ENCODE measurements at places on chromosomes 1 and 21.

GRCh38 chr21:44353191-44353970 lies at the start of gene TRPM2:
TRPM2 (plus strand) TSS chr21:44353621; CDS start chr21:44353701, 80 bp downstream.
- DNase-seq = peak; percentile 58

DNA sequence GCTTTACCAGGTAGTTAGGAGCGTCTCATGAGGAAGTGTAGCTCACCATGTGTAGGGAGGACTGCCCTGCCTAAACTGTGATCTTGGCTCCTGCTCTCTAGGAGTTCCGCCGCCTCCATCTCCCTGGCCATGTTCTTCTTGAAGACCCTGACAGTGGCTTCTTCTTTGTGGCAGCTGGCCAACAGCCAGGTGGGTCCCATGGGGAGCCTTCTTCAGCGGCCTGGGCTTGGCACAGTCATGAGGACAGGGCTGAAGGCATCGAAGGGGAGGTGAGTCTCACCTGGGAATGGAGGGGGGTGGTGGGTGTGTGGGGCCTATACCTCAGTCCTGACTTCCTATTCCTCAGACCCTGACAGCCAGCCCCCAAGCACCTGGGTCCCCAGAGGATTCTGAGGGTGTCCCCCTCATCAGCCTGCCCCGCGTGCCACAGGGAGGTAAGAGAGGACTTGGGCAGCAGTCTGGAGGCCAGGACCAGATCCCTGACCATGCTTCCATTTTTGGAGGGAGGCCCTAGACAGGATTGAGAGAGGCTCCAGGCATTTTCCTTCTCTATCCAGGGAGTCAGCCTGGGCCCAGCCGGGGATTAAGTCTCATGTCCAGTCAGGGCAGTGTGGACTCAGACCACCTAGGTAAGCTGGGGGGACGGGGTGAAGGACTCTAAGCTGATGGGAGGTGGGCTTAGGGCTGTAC lies 21.4 kb downstream of the HYI start:
- no peak for DNase-seq

GRCh38 chr1:100528871-100529270 lies 9.1 kb upstream of the GPR88 start:
- no peak for DNase-seq

DNA sequence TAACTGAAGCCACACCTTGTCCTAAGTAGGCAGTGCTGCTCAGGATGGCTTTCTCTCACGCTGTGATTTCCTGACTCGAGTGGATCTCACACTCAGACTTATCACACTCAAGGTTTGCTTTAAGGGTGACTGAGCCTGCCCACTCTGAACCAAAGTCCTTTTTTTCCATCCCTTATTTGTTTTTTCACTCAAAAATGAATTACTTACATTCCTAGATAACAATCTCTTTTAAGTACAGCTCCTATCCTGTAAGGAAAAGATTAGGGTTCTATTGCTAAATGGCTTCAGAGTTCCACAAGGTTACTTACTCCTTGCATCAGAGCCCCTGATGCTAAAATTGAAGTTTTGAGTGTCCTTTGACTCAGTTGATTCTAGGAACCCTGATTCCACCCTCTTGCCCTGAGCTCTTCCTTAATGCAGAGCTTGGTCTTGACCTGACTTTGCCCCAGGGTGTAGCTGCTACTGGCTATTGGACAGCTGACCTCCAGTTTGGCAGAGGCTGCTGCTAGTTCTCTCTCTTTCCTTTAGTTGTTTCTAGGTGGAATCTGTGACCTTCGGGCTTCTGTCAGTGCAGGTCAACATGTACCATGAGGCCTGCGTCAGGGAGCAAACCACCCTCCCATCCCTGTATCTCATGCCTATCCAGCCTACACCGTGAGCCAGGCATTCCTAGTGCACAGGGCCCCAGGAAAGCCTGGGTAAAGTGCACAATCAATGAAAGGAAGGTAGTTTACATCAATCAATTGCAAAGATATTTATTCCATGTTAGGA lies 80.1 kb upstream of the CD55 start:
- no peak for DNase-seq

DNA sequence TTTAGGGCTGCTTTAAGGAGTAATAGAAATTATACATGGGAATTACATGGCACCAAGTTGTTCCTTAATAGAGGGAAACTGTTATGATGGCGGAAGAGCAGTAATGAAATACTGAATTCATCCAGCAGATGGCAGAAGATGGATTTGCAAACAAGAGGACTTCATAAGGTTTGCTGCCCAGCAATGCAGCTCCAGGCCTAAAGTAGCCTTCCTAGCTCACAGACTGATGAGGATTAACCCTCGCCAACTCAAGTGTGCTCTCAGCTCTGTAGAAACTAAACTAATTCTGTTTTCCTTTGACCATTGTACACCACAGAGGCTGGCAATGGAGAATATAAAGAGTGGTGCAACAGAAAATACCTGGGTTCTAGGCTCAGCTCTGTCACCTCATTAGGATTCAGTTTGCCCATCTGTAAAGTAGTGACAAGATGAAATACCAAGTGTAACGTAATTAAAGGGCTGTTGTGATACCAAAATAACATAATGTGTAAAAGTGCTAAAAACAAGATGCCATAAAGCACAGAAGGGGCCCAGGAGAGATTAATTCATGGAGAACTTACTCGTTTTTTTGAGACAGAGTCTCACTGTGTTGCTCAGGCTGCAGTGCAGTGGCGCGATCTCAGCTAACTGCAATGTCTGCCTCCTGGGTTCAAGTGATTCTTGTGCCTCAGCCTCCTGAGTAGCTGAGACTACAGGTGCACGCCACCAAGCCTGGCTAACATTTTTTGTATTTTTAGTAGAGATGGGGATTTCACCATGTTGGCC lies 102.4 kb upstream of the SERBP1 start:
- peak; percentile 22 for DNase-seq

DNA sequence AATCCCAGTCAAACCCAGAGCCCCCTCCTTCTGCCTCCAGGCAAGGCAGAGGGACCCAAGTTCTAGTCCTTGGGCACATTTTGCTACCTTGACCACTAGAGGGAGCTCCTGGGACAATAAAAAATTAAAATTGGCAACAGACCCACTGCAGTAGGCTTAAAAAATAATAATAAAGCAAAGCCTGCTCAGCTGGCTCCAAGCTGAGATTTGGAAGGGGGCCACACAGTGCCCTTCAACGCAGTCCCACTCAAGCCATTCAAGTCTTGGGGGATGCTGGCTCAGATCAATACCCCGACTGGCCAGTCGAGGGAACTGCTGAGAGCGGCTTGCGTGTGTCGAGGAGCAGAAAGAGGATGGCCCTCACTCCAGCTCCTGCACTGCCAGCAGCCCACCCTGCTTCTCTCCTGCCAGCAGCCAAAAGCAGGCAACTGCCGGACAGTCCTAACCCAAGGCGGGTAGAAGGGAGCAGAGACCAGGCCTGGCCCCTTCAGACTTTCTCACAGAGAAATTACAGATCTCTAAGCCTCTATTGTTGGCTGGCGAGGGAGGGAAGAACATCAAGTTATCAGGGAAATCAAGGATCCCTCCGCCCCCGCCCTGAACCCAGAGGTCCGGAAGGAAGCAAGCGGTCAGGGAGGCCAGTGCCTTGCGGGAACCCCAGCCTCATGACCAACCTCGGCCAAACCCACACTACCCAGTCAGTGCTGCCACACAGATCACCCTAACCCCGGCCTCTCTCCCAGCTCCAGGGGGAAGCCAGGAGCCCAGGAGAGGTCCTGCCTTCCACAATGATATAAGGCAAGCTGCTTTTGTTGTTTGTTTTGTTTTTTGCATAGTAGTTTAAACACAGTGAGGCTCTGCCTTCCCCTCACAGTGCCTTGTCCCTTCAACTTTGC lies 4.9 kb upstream of the ALDH4A1 start:
- DNase-seq = peak; percentile 71

GRCh38 chr21:44834231-44834950 lies 16.5 kb upstream of the SUMO3 start:
- DNase-seq = no peak

DNA sequence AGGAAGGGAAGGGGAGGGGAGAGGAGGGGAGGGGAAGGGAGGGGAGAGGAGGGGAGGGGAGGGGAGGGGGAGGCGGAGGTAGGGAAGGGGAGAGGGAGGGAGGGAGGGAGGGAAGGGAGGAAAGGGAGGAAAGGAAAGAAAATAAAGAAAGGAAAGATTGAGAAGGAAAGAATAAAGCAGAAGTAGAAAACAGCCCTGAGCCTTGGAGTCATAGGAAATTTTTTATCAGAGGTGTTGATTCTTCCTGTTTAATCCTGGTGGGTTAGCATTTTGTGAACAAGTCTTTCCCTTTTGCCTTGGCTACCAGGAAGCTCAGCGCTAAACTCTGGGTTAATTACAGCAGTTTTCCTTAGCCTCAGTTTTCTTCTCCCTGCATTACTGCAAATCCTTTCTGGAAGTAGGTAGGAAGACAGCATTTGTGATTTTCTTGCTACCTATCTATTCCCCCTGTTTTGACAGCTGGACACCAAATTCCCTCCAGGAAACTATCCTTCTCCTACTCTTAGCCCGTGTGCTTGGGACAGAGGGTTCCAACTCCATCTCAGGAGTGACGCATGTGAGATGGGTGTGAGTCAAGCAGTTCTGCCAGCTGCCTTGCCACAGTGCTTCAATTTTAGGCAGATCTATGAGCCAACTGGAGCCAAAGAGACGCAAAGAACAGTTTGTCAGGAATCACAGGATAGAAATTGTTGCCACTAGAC lies 26.9 kb downstream of the TOMM20 start:
- no peak for DNase-seq

GRCh38 chr1:157348538-157349480 lies 203.5 kb downstream of the FCRL5 start:
- no peak for DNase-seq

DNA sequence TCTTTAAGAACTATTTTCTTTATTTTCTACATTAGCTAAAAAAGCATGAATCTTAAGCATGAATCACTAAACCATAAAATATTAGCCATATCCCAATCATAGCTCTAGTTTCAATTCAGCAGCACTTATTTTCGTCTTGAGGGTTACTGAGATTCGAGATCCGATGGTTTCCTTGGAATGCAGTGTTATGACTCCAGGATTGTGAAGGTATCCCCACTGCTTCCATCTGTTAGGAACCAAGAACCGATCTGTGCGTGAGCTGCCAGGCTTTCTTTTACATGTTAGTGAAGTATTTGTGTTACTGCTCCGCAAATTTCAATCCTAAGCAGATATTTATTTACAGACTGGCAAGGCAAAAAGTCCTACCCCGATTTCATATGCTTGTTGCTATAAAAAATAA lies 18.8 kb downstream of the TNFRSF9 start:
- DNase-seq = no peak

GRCh38 chr1:112674986-112675727 lies 698 bp downstream of the MOV10 start:
- DNase-seq = peak; percentile 56

DNA sequence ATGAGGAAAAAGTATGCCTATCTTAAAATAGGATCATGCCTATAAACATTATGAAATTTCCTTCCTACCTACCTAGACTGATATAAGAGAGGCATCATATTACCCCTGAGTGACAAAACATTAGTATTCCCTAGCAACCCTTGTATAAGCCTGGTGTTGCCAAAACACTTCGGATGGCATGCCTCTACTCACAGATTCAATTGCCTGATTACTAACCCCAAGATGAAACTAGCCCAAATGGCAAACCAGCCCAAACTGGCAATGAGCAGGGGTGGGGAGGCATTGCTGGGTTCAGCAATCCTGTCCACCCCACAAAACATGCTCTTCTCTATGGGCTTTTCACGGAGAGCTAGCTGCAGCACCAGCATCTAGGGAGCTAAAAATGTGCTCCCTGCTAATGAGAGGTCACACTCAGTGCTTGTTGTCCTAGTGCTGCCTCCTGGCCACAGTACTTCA lies 13.9 kb downstream of the PALMD start:
- no peak for DNase-seq

DNA sequence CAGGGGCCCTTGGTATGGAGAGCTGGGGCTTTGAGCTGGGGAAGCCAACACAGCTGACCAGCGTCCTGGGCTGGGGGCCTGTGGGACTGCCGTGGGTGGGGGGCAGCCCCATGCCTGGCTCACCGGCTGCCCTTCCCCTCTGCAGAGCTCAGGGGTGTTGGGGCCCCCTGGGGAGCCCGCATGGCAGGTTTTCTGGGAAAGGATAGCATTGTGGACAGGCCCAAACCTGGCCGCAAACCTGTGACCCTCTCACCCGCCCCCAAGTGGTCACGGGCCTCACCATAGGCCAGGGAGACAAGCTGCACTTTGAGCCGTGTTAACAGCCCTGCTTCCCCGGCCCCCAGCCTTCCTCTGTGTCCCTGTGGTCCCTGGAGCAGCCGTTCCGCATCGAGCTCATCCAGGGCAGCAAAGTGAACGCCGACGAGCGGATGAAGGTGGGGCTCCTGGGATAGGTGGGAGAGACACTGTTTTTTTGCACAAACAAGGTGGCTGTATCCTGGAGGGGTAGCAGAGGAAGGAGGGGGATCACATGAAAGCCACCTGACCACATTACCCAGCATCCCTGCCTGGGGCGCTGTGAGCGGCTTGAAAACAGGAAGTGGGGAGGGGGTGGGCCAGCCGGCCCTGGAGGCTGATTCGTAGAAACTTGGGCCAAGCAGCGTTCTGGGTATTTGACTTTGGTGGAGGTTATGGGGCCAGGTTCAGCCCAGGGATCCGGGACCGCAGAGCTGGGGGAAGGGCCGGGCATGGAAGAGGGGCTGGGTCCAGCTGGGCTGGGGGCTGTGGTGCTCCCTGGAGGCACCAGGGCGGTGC lies 65.9 kb downstream of the PIK3CD start:
- peak; percentile 61 for DNase-seq

- DNase-seq = no peak
Measured at GRCh38 chr1:11851180-11851579, 3.6 kb upstream of the NPPA start.

GRCh38 chr21:35488946-35489345 lies 439.8 kb upstream of the RUNX1 start:
- DNase-seq = no peak

DNA sequence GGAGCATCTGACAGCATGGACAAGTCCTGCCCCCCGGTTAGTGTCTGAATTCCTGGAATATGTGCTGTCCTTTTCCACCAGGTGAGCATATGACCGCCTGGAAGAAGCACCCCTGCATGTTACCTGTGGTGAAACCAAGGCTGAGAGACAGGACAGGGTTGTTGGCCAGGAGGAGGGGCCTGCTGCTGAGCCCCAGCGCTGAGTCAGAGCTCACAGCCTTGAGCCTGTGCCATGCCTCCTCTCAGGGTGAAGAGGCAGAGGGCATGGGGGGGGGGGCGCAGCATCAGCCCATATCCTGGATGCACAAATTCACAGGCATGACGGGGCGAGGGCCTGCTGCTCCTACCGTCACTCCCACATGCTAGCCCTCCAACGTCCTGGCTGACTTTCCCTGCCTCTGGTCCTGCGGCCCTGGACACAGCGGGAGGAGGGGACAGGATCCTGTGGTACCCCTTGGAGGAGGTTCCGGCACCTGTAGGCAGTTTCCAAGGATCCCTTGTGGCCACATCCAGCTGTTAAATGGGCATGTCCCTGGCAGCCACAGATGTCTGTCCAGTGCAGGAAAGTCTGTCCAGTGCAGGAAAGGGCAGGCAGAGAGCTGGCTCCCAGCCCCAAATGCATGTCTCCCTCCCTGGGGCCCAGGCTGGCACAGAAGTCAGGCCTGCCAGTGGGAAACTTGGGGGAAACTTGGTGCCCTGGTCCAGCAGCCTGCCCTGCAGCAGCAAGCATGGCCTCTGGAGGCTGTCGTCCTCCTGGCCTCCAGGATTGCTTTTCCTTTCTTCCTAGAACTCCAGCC lies 23.9 kb downstream of the TTC34 start:
- DNase-seq = no peak

Measured in heart left ventricle (tissue), 16 donors.